ENCODE measurements at places on chromosomes 2 and 18. TPM values are rescaled to one million over a fixed set of nuclear protein-coding genes. Genes with fewer than 3 reads are reported as not detected.

STARD6 gene
- 0.26 TPM for total RNA-seq

CTAGE1 gene
- total RNA-seq = not detected

TMEM178A gene
- not detected for total RNA-seq

SLC9A4 gene
- total RNA-seq = 0.84 TPM

MRPS9 gene
- 68.7 TPM for total RNA-seq

ACVR1C gene
- not detected for total RNA-seq

EIF2AK2 gene
- total RNA-seq = 43.1 TPM

MC4R gene
- 3.9 TPM for total RNA-seq

UGT1A8 gene
- not detected for total RNA-seq

SKOR2 gene
- not detected for total RNA-seq

OTX1 gene
- 0.41 TPM for total RNA-seq

HOXD1 gene
- total RNA-seq = 0.34 TPM

ILKAP gene
- 22.2 TPM for total RNA-seq

HPCAL1 gene
- 101 TPM for total RNA-seq

SP110 gene
- total RNA-seq = 18.9 TPM

ECEL1 gene
- not detected for total RNA-seq

KCNIP3 gene
- 7.3 TPM for total RNA-seq

CDK15 gene
- total RNA-seq = 0.19 TPM

B3GNT7 gene
- total RNA-seq = not detected
